Activated CD8-positive, alpha-beta memory T cell treated with anti-CD3 and anti-CD28 coated beads for 4 hours (primary cell): ENCODE measurements at places on chromosomes 1 and 21.

DNA sequence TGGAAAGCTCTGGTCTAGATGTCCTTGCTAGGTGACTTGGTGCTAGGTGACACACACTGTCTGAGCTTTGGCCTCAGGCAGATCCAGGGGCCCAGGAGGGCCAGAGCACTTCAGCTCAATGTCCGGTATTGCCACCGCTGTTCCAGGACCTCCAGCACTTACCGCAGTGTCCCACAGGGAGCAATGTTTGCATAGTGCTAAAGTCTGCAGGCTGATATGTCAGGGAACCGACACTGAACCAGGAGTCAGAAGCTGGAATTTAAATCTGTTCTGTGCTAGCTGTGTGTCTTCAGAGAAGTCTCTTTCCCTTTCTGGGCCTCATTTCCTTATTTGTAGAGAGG lies 19.3 kb downstream of the DHCR24 start:
- DNase-seq, result no peak

- DNase-seq, result no peak
Observed at GRCh38 chr21:45824546-45825215, 156.9 kb upstream of the COL6A1 start.

DNA sequence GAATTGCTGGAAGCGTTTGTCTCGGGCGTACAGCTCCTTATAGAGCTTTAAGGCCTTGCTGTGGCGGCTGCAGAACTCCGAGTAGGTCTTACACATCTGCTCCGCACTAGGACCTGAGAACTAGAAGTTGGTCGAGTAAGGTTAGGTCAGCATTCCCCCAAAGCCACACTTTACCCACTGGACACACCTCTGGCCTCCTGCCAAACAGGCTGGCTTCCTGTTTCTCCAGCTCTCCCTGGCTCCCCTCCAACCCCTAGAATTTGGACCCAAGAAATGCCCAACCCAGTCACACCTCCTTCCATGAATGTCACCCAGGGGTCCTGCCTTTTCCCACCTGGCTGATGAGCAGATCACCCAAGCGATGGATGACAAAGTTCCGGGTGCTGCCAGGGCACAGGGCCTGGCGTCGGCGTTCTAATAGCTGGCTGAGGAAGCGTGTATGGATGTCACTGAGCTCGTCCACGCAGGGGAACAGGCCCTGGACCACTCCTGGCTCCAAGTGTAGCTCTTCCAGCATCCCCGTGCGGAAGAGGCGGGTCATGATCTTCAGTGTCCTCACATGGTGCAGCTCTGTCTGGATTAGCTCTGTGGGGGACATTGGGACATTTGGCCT lies 15.6 kb downstream of the ARHGEF2 start:
- no peak for DNase-seq

GRCh38 chr1:41547781-41548560 lies 63.5 kb upstream of the EDN2 start:
- no peak for DNase-seq

- no peak for DNase-seq
Observed at GRCh38 chr1:201405484-201405831, 6.3 kb upstream of the LAD1 start.

DNA sequence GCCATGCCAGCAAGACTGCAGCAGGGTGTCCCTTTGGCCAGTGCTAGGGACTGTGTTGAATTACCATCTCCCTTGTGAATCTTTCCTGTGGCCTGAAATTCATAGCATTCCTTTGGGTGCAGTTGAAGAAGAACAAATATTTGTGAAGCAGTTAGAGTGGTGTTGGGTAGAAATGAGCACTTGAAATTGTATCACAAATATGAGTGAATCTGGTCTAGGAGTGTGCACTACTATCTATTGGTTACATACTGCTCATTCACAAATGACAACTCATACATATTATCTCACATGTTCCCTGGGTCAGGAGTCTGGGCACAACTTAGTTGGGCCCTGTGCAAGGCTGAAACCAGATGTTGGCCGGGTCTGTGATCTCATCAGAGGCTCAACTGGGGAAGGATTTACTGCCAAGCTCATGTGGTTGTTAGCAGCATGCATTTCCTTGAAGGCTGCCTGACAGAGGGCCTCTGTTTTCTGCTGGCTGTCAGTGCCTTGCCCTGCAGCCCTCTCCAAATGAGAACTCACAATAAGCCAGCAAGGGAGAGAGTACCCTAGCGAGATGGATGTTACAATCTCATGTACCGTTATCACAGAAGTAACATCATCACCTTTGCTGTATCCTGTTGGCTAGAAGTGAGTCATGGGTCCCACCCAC lies 23.8 kb downstream of the AJAP1 start:
- DNase-seq, result no peak

DNA sequence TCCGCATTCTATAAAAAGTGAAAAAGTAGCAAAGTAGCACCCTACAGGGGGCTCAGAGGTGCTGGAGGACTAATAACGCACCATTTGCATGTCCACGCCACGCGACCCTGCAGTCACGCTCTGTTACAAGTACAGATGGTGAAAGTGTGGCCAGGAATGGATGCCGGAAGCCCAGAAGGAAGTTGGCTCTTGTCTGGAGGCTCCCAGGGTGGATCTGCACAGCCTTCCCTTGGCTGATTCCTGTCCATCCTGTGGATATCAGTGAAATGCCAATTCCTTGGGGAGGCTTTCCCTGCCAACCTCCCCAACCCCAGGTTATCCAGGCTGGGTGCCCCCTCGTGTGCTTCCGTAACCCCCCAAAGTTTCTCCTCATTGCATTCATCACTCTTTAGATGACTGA lies 396.8 kb downstream of the KIF26B start:
- DNase-seq, result no peak

- no peak for DNase-seq
Observed at GRCh38 chr1:152107984-152108881, 7.0 kb downstream of the TCHH start.

- DNase-seq, result no peak
Observed at GRCh38 chr1:211601982-211602670, 23.2 kb upstream of the SLC30A1 start.
